OCI-M1 (cell line): ENCODE measurements at places on chromosomes 2 and 18.
A peak's percentile ranks its signal among the peaks of the same experiment; 100 is the strongest.

DNA sequence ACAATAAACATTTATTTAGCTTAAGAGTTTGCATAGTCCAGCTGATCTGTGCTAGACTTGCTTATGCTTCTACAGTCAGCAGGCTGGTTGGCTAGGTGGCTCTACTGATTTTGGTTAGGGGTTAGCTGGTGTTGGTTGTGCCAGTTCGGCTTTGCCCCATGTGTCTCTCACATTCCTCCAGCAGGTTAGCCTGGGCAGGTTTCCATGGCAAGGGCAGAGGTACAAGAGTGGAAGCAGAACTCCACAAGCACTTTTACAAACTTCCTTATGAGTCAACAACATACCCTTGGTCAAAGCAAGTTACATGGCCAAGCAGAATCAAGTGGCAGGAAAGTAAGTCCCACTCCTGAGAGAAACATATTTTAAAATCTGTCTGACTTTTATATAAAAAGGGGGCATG is 82.3 kb downstream of the SS18 start:
- peak; percentile 40 for DNase-seq

GRCh38 chr2:136000502-136000901 is 15.1 kb upstream of the DARS1 start:
- no peak for DNase-seq

GRCh38 chr18:55501982-55502710 is 85.8 kb downstream of the TCF4 start:
- DNase-seq: peak; percentile 22

DNA sequence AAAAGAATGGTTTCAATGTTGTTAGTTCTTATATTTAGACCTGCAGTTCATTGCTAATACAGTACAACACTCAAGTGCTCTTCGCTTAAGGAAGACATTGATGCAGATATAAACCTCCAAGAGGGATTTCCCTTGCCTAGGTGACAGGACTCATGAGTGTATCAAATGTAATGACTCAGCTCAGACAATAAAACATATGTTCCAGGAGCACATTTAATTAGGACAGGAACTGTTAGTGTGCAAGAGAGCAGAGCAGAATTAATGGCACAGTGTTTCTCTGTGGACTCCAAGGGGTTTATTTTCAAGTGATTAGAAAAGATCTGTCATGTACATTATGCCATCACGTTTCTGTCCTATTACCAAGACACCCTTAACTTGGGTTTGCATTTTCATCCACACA is 375.0 kb downstream of the LRRTM4 start:
- no peak for DNase-seq

DNA sequence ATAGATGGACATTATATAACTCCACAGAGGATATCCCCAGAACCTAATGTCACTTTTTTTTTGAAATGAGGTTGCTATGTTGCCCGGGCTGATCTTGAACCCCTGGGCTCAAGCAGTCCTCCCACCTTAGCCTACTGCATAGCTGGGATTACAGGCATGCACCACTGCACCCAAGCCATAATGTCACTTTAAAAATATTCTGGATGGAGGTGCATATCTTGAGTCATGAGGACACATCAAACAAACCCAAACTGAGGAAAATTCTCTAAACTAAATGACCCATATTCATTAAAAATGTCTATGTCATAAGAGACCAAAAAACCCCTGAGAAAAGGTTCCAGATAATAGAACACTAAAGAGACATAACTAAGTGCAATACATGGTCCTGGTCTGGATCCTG is 36.3 kb downstream of the OSGEPL1 start:
- no peak for DNase-seq

DNA sequence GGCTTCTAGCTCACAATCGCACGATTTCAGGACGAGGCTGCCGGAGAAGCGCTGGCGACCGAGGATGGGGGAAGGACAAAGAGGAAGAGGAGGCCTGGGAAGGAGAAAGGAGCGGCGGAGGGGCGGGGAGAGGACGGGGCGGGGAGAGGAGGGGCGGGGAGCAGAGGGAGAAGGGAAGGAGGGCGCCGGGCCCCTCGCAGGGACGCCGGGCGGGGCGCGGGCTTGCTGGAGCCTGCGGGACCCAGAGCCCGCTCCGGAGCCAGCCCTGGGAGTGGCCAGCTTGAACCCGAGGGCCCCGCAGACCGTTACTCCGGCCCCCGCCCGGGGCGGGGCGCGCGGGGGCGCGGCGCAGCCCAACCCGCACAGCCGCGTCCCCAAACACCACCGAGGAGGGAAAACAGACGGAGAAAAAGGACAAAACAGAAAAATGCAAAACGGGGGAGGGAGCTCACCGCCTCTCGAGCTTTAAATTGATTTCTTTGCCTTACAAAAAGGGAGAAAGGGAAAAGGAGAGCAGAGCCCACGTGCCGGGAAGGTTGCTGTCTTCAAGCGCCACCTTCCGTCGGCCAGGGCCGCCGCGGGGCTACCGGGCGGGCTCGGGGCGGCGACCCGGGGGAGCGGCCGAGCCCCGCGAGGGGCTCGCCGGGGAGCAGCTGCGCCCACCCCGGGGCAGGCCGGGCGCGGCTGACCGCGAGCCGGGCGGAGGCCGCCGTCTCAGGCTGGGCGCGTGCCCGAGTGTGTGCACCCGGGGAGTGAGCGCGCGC is 781 bp upstream of the SOX11 start:
- DNase-seq: no peak

GRCh38 chr18:78993014-78993926 is 13.7 kb downstream of the SALL3 start:
- DNase-seq: no peak

- DNase-seq: no peak
Observed at GRCh38 chr2:63044362-63045327, 6.0 kb upstream of the OTX1 start.

GRCh38 chr2:239756031-239756789 is 268.9 kb downstream of the NDUFA10 start:
- DNase-seq: no peak

DNA sequence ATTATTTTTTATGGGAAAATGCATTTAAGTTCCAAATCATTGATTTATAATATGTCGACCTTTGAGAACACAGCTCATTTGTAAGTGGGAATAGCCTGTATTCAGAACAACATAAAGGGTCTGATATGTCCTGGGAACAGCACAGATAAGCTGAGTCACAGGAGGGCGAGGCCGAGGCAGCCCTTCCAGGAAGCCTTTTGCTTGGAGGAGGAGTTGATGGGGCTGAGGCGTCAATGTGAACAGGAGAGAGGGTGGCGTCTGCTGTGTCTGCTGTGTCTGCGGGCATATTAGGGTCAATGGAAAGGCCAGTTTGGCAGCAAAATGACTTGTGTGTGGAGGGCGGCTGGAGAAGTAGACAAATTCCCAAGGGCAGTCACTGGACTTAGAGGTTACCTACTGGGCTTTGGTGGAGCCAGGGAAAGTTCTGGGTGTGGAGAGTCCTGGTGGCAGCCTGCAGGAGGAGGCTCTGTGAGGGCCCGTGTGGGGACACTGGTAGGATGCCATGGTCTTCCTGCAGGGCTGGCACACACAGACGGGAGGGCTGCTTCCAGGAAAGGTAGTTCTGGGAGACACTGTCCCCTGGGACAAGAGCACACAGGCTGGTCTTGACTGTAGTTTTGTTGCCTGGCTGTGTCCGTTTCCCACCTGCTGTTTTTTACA is 128.1 kb downstream of the GLI2 start:
- peak; percentile 77 for DNase-seq

GRCh38 chr2:84187258-84187657 is 271.8 kb downstream of the SUCLG1 start:
- no peak for DNase-seq

- no peak for DNase-seq
Observed at GRCh38 chr2:153548536-153548935, 70.0 kb upstream of the RPRM start.

- peak; percentile 96 for DNase-seq
Observed at GRCh38 chr2:224025874-224026273, 13.2 kb downstream of the SERPINE2 start.

GRCh38 chr2:45771261-45771660 is 119.8 kb downstream of the PRKCE start:
- peak; percentile 10 for DNase-seq

- no peak for DNase-seq
Observed at GRCh38 chr2:234914371-234915154, 37.3 kb upstream of the SH3BP4 start.

DNA sequence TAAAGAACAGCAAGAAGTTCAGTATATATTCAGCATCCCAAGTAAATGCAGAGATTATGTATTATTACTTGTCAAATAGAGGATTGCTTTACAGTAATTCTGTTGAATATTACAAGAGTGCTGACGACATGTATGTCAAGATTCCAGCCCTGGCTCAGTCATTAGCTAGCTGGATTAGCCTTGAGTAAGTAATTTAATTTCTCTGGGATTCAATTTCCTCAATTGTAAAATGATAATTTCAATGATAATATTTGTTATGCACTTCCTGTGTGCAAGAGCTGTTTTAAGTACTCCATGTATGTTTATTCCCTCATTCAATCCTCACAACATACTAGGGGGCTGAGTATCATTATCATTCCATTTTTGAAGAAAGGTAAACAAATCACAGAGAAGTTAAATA is 44.0 kb downstream of the TCF4 start:
- no peak for DNase-seq

DNA sequence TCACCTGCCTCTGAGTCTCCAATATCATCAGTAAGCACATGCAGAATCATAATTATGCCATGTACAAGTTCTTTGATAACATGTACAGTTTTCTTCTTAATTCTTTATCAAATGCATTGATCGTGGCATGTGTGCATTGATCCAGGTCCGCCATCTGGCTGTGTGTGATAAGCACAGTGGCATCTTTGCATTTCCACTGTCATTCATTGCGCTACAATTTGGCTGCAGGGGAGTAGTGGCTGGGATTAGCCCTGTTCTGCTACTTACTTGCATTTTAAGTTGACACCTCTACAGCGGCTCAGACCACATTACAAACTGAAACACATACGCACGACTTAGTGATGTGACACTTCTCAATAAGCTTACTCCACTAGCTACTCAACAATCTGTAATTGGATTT is 83.6 kb upstream of the OTX1 start:
- peak; percentile 80 for DNase-seq

DNA sequence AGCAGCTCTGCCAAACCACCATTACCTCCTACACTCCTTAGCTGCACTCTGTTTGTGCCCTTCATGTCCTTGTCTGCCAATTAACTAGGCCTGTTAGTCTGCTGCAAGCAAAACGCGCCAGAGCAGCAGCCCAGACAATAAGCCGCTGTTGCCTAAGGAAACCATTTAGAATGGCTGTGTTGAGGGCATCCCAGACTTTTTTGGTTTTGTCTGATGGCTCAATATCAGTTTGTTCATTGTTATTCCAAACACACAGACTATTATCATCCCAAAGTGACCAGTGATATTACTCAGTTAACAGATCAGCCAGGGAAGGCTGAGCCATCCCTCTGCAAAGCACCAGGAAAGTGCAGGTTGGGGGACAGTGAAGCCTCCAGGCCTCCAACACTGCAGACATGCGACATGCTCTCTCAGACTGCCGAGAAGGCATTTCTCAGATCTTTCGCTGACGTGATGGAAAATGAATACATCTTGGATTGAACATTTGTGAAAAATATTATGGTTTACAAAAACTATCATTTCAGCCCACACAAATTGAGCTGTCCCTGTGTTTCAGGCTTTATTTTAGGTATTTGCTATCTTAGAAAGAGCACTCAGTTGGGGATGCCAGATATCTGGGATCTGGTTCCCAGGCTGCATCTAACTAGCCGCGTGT is 182.0 kb upstream of the HNRNPA3 start:
- DNase-seq: no peak

- DNase-seq: no peak
Observed at GRCh38 chr2:237664151-237664550, 36.8 kb downstream of the LRRFIP1 start.

DNA sequence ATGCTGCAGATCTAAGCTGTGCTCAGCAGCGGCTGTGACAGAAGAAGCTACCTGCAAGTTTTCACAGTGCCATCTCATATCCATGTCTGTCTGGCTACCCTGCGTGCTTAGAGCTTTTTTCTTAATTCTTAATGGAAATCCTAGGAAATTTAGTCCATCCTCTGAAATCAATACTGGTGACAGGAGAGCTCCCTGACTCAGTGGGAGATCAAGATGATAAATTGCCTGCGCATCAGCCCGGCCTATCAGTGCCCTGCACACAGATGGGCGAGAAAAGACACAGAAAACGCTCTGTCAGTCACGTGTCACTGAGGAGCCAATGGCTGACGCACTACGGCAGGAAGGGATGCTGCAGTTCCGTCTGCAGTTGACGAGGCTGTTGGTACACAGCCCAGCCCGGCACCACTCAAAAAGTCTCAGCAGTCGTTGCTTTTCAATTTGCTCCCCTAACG is 819.6 kb upstream of the FSHR start:
- DNase-seq: peak; percentile 79

DNA sequence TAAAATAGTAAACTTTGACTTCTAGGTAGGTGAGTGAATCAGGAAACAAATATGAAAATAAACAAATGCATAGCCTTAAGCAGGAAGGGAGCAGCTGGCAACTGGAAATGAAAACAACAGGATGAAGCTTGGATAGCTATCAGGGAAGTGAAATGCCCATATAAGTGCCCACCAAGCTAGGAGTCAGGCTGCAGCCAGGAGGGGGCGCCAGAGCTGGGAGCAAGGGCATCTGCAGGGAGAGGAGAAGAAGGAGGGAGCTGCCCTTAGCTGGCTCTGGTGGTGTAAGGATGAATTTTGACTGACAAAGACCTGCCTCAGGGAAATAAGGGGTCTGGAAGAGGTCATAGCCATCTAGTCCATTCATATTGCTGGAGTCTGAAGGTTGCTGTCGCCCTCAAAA is 298.3 kb downstream of the TDRD15 start:
- peak; percentile 69 for DNase-seq

DNA sequence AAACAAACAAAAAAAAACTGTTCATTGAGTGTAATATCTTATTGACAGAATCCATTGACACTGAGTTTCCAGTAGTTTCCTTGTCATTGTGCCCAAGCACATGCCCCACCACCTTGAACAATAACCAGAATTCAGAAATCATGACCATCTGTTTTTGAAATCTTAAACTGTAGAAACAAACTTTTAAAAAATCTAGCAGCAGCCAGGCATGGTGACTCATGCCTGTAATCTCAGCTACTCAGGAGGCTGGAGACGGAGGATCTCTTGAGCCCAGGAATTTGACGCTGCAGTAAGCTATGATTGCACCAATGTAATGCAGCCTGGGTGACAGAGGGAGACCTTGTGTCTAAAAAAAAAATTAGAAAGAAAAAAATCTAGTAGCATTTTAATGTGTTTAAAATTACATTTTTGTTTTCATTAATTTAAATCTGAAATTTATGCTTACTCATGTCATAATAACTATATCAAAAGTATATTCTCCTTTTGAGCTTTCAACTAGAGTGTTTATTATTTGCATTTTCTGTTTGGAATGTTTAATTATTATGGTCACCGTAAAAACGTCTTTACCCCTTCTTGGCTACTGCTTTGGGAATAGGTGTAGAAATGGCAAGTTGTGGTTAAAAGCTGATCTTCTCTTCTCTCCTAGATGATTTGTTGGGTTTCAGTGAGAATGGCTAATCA is 25.2 kb upstream of the STON1 start:
- peak; percentile 14 for DNase-seq

DNA sequence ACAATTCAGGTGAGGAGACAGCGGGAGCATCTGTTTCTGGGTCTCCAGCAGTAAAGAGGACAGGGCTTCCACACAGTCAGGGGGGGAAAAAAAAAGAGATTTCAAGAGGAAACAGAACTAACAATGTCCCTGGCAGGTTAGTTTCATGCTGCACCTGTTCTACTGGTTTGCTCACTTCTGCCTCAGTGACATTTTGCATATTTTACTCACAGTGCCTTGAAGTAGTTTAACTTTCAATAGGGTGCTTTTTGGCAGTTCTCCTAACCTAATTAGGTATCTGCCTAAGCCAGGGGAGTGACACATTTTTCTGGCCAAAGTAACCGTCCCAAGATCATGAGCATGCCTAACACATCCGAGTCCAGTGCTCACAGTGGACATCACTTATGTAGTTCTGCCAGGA is 109.0 kb upstream of the ALK start:
- no peak for DNase-seq
